ENCODE measurements at places on chromosomes 4 and X.

DNA sequence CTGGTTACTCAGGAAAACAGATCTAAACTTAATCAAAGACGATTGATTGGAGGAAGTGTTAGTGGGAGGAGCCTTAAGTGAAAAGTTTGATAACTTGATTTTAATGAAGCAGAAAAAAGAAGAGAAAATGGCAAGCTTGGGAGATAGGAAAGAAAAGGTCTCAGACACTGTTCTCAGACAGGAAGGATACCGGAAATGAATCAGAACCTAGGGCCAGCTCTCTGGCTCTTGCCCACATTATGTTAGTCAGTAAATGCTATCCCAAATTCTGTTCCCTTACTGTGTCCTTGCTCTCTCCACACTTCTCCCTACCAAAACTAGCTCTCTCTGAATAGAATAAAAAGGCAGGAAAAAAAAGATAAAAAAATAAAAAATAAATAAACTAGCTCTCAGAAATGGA lies 48.6 kb upstream of the TMEM164 start:
- DNase-seq = no peak

- DNase-seq = no peak
Observed at GRCh38 chrX:122464341-122464740, 719.7 kb upstream of the GRIA3 start.

- no peak for DNase-seq
Observed at GRCh38 chr4:72430050-72430449, 139.0 kb downstream of the ADAMTS3 start.

GRCh38 chr4:165927366-165927765 lies 54.3 kb downstream of the TLL1 start:
- no peak for DNase-seq

GRCh38 chr4:23710298-23710697 lies 179.5 kb downstream of the PPARGC1A start:
- no peak for DNase-seq

GRCh38 chr4:84939113-84939512 lies 27.4 kb downstream of the WDFY3 start:
- DNase-seq = no peak

DNA sequence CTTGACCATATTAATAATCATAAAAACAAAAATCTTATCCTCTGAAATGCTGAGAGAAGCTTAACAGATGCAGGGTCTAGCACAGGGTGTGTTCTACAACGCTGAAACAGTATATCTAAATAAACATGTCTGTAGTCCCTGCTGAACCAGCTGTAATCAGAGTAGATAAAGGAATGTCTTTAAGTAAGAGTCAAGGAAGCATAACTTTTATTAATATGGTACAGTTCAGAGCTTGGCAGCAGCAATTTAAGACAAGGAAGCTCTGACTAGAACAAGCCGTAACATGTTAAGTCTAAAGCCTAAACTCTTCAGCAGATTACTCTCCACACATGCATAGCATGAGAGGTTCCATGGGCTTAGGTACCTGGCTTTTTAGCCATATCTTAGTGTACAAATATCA lies 36.1 kb downstream of the NFKB1 start:
- no peak for DNase-seq

DNA sequence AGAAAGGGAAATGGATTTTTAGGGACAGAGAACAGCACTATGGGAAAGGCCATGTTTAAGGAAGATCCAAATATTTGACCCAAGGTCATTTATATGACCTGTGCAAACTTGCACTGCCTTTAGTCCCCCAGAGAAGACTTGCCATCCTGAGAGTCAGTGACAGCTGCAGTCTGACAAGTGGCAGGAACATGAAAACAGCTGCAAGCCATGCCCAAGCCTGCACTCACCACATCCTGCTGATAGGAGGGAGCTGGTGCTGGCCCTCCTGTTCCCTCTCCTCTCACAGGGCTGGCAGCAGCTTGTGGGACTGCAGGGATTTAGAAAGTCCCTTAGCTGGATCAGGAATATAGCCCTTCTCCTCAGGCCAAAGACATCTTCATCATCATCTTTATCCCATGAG lies 187.7 kb downstream of the RAP1GDS1 start:
- DNase-seq = no peak

- no peak for DNase-seq
Observed at GRCh38 chr4:88447371-88448095, 9.4 kb upstream of the HERC5 start.

DNA sequence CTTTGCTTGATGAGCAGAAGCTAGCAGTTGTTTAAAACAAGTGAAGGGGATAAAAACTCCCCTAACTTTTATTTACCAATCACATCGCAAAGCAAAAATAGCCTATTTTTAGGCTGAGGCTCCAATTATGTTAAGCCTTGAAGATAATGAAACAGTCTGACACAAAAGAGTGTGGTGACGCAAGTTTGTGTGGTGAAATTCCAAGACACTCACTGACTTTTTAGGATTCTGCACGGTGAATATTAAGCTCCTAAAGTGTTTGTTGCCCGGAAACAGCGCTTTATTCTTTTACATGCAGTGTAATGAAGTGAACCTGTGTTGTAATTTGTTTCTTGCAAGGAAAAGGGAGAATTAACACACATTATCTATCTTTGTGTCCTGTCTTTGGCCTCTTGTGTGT lies 74.8 kb downstream of the POLA1 start:
- no peak for DNase-seq

DNA sequence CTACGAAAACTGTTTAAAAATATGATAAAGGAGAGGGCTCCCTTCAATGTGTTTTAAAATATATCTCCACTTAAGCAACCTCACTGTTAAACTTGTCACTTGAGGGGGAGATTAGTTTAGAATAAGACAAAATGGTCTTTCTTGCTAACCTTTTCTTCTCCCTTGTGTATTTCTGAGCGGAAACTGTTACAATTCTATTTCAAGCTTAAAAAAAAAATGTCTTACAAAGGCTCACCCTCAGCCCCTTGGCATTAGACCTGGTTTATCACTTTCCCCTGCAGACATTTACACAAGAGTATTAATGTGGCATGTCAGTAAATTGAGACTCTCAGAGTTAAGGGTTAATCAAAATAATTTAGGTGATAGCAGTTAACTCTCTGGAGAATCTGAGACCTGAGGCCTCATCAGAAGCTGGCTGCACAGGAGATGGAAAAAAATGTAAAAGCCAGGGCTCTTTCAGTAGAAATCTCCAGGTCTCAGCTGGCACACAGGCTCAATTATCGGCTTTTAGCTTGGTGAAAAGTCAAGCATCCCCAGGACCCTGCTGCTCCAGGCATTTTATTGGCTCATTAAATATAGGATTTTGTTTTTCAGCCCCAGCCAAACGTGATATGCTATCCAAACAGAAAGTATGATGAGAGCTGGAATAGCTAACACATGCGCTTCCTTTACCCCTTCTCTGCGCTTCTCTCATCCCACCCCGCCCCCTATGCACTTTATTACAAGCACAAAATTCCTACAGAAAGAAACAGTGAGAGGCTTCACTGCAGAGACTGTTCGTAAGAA lies 130.5 kb downstream of the PPA2 start:
- no peak for DNase-seq

DNA sequence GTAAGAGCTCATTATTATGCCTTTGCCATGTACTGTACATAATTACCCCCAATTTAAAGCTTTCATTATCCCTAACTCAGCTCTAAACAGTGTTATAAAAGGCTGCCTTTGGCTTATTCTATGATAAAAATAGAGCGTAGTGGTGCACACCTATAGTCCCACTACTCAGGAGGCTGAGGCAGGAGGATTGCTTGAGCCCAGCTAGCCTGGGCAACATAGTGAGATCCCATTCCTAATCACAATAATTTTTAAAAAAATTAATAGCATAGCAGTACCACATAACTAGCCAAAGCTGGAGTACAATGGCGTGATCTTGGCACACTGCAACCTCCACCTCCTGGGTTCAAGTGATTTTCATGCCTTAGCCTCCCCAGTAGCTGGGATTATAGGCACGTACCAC lies 112.4 kb downstream of the PDS5A start:
- no peak for DNase-seq

- DNase-seq = peak; percentile 15
Observed at GRCh38 chrX:130110379-130111219, at the start of gene ELF4. Gene ELF4, minus strand, starts transcription at chrX:130110497. Its CDS starts 29,167 bp downstream, at chrX:130081330.

- no peak for DNase-seq
Observed at GRCh38 chr4:184306470-184306869, 88.8 kb upstream of the ENPP6 start.

GRCh38 chrX:154369449-154370299 lies 4.8 kb downstream of the FLNA start:
- peak; percentile 62 for DNase-seq

GRCh38 chr4:17561195-17561909 lies 15.6 kb upstream of the LAP3 start:
- DNase-seq = no peak

DNA sequence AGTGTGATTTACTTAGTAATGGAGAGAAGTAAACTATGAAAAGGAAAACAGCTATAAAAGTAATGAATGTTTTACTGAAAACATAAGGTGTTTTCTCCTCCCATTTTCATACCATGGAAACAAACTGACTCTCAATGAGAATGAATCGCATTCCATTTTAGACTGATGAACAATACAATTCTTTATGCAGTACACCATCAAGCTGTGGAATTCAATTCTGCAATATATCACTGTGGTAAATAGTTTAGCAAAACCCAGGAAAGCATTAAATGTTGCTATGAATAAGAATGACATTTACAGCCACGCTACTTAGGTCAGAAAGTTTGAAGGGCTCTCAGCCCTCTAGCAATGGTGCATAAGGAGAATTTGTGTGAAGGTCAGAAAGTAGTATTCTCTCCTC lies 7.4 kb downstream of the DCAF8L2 start:
- no peak for DNase-seq

GRCh38 chr4:89301902-89302301 lies 5.7 kb downstream of the GPRIN3 start:
- DNase-seq = no peak

GRCh38 chrX:150146271-150146896 lies 208.1 kb upstream of the EOLA2 start:
- DNase-seq = no peak

- no peak for DNase-seq
Observed at GRCh38 chrX:124045109-124045508, 83.6 kb downstream of the STAG2 start.

DNA sequence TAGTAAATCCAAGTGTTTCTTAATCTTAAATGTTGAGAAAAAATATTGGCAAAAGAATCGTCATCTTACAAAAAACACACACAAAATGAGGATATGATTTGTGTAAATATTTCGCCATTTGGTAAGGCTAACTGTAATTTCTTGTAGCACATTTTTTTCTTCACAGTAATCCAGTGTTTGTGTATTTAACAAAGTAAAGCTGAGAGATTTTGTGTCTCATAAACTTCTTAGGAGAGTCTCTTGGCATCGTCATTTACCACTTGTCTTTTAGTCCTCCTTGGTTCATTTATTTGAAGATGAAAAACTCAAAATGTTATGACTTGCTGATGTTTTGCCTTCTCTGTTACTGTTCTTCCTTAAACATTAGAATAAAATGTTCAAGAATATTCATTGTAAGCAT lies 326.7 kb upstream of the PITX2 start:
- DNase-seq = no peak

DNA sequence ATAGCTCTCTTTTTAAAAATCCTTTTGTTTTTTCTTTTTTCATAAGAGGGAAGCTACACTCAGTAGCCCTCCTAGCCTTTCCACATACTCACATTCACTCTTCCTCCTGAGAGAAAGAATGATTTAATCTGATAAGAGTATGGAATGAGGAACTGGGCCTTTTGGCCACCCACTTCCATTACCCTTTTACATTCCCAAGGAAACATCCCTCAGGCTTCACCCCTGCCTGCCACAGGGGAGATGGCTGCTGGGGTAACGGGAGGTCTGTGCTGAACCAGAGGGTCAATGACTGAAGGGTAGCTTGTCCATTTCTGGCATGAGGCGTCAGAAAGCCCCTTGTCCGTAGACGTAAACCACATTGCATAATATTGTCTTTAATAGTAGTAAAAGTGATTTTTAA lies 67.2 kb upstream of the CCSER1 start:
- DNase-seq = no peak

GRCh38 chr4:109861916-109862511 lies 14.1 kb downstream of the LRIT3 start:
- no peak for DNase-seq

GRCh38 chr4:183242291-183242690 lies 77.8 kb downstream of the CLDN22 start:
- no peak for DNase-seq

GRCh38 chrX:25941559-25942250 lies 196.4 kb upstream of the MAGEB18 start:
- peak; percentile 39 for DNase-seq

DNA sequence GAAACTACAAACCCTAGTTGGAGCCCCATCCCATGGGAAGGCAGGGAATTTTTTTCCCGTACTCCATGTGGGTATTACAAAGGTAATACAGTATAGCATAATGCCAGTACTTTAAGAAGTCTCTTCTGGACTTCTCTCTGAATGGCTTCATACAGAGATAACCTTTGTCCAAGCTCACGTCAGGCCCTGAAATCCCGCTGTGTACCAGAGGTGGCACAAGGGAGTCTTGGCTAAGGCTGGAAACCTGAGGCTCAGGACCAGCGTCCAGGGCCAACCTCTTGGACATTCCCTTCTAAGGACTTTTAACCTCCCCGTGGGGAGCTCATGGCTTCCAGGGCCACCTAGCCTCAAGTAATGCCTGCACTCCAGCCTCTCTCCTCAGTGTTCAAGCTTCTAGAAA lies 338.9 kb upstream of the FAM241A start:
- DNase-seq = no peak

- no peak for DNase-seq
Observed at GRCh38 chr4:84366161-84366560, 132.9 kb downstream of the NKX6-1 start.

GRCh38 chrX:72262077-72262476 lies 15.0 kb downstream of the RPS4X start:
- no peak for DNase-seq

GRCh38 chr4:179624768-179625181 lies 2182.5 kb upstream of the AGA start:
- DNase-seq = no peak

GRCh38 chr4:162791226-162791625 lies 375.5 kb downstream of the NAF1 start:
- no peak for DNase-seq

GRCh38 chr4:71595576-71596108 lies 188.2 kb downstream of the GC start:
- peak; percentile 57 for DNase-seq

DNA sequence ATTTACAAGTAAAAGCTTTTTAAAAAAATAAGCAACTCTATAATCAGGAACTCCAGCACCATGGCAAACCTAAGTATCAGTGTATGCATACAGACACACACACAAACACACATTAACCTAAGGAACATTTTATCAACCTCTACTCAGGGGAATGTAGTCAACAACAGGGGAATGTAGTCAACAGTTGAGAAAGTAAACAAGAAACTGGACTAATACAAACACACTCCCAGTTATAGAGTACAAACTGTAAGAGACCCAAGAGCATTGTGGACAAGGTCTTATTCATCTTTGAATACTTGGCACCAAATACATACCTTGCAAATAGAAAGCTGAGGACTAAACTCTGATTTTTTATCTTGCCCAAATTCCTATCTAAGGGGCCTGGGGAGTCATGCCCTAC lies 36.2 kb downstream of the PAPSS1 start:
- no peak for DNase-seq

DNA sequence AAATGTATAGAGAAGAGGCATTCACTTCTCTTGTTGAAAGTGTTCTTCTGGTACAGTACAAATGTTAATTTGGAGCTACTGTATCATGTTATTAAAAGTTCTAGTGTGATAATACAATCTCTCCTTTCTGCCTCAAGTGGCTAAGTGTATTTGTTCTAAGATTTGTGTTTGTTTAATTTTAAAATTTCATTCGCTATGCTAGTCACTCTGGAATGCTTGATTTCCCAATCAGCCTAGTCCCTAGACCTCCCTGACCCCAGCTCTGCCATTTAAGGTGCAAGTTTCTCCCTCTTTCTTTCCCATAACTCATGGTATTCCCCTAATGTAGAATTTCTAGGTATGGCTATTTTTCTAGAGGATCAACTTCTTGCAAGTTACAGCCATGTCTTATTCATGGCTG lies 817.4 kb downstream of the STIM2 start:
- DNase-seq = no peak
